ENCODE measurements at places on chromosomes 12 and 14.
A peak's percentile ranks its signal among the peaks of the same experiment; 100 is the strongest.

- no peak for DNase-seq
These were observed 2.4 kb upstream of the ASB2 start for GRCh38 chr14:93978735-93979134.

DNA sequence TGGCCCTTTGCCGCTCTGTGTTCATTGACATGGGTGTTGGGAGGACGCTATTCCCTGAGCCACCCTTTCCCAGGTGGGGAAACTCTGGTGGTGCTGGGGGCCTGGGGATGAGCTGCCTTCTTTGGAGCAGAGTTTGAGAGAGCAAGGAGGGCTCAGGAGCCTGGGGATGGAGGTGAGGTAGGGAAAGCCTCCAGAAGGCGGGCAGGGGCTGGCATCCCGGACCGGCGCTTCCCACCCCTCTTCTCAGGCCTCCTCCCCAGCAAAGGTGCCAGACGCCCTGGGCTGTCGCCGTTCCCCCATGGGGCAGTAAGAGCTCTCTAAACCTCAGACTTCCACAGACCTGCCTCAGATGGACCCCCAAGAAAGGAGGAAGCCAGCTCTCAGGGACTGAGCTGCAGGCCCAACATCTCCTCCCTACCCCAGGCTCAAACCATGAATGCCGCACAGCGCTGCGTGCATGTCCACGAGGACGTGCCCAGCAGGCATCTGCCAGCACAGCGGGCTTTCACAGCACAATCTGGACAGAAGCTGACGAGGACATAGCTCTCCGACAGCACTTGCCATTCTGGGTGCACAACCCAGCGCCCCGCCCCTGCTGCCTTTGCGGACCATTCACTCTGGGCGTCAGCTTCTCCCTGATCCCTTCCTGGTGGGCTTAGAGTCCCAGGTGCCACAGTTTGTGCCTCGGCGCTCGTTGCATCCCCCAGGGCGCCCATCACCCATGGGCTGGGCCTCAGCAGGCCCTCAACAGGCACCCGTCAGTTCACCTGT is 14.9 kb upstream of the TTC7B start:
- no peak for DNase-seq

GRCh38 chr14:91373591-91374254 is 43.9 kb downstream of the CCDC88C start:
- no peak for DNase-seq

DNA sequence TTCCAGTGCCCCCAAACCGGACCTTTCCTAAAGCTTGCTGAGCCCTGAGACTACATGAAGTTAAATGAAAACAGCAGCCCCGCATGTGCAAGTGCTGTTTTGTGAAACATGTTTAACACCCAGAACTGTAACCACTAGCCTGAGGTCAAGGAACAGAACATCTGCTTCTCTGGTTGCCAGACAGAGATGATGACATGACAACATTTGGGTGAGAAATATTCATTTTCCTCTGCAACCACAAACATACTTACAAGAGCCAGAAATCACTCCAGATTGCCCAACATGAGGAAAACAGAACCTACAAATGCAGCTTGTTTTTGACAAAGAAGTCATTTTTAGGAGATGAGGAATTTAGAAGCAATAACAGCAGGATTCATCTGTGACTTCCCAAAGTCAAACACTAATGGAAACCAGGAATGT is 110.4 kb downstream of the BCAT1 start:
- DNase-seq: peak; percentile 90

- peak; percentile 70 for DNase-seq
These were observed 292.3 kb downstream of the FLRT2 start for GRCh38 chr14:85822236-85822635.

GRCh38 chr14:99789581-99789980 is 3.6 kb upstream of the EML1 start:
- DNase-seq: no peak

DNA sequence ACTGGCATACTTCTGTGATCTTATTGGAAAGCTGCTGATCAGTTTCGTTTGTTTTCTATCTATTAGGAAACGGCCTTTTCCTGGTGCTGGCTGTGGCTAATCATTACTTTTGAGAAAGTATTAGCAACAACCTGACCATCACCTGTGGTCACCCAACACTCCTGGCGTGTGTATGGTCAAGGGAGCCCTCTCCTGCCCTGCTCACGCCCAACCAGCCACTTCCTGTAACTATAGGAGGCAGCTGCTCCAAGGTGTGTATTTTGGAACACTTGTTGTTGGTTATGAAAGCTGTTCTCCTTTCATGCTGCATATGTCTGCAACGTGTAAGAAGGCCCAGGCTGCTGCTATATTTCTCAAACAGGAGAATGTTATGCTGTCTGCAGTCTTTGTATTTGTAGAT is 1582.8 kb downstream of the AACS start:
- DNase-seq: no peak

- no peak for DNase-seq
These were observed 81.2 kb downstream of the CHGA start for GRCh38 chr14:93003945-93004698.

DNA sequence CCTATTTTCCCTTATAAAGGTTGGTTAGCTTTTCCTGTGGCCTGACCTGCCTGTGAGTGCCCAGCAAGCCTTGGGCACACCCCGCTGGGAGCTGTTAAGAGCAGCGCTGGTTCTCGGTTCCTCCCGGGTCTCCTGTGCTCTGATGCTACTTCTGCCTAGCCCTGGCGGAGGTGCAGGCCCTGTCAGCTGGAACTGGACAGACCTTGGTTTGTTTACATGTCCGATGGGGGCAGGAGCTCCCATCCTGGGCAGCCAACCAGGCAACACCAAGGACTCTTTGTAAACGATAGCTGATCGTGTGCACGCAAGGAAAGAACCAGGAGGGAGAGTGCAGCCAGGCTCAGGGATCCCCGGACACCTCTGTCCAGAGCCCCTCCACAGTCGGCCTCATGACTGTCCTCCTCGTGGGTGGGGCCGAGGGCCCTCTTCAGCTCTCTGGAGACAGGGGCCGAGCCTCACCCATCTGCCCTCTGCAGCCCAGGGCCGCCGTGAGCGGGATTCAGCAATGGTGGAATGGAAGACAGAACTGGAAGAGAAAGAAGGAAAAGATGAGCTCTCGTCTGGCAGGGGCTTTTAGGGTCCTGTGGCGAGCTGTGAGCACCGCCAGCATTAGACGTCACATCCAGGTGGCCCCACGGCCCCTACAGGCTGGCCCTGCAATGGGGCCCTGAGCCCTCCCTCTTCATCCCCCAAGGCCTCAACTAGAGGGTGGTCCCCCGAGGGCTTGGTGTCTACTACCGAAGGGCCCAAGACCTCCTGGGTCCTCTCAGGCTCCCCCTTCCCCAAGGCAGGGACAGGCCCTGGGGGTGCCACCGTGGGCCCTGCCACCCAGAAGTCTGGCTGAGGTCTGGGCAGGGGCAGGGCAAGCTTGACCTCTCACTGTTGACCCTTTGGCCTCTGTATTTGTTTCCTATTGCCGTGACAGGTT is 12.3 kb downstream of the TNFAIP2 start:
- no peak for DNase-seq

GRCh38 chr12:104656921-104657320 is 200.2 kb downstream of the CHST11 start:
- no peak for DNase-seq

GRCh38 chr12:104306943-104307654 is 3.6 kb downstream of the EID3 start:
- no peak for DNase-seq

GRCh38 chr12:96176575-96176974 is 17.6 kb upstream of the ELK3 start:
- DNase-seq: no peak

DNA sequence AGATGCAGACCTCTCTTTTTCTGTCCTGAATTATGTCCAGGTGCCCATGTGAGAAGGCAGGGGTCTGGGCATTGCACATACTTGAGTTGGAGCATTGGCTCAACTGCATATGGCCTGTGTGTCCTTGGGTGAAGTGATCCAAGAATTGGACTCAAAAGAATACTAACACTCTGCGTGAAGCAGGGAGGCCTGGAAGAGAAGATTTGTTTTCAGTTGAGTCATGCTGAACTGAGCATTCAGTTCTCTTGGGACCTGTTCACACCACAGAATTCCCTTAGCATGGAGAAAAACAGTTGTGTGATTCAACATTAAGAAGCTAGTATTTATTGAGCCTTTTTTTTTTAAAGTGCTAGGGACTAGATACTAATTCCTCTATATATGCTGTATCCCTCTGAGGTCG is 164.7 kb upstream of the TBX3 start:
- DNase-seq: peak; percentile 93

DNA sequence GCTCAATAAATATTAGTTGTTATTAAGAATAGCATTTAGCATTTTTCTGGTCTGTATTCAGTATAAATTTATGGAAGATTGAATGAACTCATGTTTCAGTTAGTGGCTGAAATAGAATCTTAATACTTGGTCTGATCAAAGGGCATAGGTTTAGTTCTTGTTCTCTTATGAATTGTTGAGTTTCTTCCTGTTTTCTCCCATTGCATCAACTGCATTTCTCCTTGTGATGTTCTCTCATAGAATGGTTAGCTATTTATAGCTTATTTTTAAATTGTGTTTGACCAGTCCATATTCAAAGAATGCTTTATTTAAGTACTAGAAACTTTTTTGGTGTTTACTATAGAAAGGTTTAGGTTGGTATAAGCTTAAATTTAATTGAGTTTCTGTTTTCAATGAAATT is 29.8 kb downstream of the APAF1 start:
- no peak for DNase-seq

- peak; percentile 99 for DNase-seq
These were observed 6.8 kb upstream of the CHD4 start for GRCh38 chr12:6613776-6614512.

DNA sequence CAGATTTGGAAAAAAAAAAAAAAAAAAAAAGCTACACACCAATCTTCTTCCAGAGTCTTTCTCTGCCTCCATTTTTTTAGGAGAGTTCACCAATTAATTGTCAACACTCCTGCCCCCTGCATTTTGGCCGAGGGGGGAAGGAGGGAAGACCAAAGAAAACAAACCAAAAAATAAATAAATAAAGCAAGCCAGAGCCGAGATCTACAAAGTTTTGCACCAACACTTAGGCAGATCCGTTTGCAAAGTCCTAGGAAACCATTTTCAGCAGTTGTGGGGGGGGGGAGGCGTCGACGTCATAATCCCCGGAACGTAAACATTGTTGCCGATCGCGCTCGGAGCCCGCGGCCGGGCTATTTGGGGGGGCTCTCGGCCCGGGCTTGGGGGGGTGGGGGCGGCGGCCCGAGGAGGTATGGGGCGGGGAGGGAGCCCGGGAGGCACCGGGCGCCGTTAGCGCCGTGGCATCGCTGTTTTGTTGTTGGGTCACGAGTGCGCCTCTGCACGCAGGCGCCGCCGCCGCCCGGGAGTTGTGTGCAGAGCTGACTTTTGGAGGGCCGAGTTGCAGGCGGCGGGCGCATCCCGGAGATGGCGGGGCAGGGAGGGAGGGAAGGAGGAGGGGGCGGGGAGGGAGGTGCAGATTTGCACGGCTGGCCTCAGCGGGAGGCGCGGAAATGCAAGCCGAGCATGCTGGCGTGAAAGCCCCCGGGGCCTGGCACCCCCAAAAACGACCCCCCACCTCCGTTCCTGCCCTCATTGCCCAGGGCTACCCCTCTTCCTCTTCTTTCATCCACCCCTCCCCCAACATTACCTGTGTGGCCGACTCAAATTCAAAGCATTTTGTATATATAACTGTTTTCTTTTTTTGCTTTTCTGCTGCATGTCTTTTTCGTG is 598 bp downstream of the KDM2B start:
- DNase-seq: peak; percentile 86

GRCh38 chr12:94165670-94166364 is 17.4 kb downstream of the PLXNC1 start:
- peak; percentile 33 for DNase-seq

All from muscle of leg (tissue), 16 donors.